ENCODE measurements at places on chromosomes 11 and 22.

GRCh38 chr11:102400603-102401002, 52.0 kb downstream of the TMEM123 start:
- no peak for DNase-seq

DNA sequence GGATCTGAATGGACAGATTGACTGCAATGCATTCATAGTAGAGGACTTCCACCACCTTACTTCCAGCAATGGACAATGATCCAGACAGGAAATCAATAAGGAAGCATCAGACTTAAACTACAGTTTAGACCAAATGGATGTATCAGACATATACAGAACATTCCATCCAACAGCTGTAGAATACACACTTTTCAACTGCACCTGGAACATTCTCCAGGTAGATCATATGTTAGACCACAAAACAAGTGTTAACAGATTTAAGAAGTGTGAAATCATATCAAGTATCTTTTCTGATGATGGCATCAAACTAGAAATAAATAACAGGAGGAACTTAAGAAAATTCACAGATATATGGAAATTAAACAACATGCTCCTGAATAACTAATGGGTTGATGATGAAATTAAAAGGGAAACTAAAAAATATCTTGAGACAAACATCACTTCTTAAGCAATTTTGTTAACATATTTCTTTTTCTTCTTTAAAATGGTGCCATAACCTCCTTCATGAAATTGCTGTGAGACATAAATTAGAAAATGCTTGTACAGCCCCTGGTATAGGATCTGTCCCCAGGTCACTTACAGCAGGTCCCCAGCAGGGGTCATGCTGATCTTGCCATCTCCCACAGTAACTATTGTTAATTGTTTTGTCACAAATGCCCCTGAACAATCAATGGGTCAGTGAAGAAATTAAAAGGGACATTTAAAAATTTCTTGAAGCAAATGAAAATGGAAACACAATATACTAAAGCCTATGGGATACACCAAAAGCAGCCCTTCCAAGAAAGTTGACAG, 100.0 kb upstream of the OR4B1 start:
- no peak for DNase-seq

DNA sequence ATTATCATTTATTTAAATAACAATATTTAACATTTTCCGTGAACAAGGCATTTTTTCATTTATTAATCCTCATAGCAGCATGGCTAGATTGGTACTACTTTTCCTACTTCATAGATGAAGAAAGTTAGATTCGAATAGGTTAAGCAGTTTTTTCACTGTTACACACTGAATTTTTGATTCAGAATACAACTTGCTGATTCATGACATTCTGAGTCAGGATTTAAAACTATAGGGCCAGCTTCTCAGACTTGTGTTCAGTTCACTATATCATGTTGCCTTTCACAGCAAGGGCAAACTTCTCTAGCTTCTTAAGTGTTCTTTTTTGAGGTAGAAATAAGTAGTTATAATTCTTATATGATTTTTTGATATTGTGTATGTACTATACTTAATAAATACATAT, 31.5 kb downstream of the CYP2R1 start:
- DNase-seq = no peak

- no peak for DNase-seq
Observed at GRCh38 chr22:22125579-22126468, 118.8 kb upstream of the VPREB1 start.

DNA sequence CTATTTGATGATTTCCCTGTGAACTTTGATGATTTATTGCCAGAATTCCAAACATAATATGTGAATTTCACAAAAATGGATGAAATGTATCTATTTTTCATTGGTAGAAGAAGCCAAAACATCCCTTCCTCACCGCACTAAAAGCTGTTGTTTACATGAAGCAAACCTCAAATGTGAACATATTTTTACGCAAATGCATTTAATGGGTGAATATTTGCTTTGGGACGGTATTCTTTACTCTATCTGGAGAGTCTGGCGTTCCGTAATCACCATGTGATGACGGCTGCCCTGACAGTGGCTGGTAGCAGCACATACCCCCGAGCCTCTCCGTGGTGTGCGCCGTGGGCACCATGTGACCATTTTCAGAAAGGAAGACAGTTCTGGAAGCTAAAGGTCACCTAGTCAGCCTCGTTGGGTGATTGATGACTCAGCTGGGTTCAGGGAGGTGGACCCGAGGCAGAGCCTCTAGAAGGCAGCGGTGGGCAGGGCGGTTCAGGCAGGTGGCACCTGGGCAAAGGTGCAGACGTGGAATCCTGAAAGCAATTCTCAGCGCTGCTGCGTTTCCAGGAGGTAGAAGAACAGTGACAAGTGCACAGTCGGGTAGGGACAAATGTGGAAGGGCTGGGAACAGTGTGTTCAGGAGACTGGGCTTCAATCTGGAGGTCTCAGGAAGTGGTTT, 45.3 kb downstream of the PPARA start:
- no peak for DNase-seq

GRCh38 chr11:7451520-7451919, 33.8 kb upstream of the OLFML1 start:
- DNase-seq = no peak

DNA sequence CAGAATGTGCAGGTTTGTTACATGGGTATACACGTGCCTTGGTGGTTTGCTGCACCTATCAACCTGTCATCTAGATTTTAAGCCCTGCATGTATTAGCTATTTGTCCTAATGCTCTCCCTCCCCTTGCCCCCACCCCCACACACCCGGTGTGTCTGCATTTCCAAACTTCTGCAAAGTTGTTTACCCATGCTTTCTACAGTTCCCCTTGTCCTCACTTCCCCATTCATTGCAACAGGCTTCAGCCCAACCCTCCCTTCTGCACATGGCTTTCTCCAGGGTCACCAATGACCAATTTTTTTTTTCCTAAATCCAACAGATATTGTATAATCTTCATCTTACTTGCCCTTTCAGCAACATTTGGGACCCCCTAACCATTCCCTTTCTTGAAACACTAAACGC, 32.0 kb upstream of the NUP50 start:
- no peak for DNase-seq

- no peak for DNase-seq
Observed at GRCh38 chr11:92349486-92350156, 125.0 kb downstream of the FAT3 start.

Measured in stimulated activated CD4-positive, alpha-beta T cell treated with anti-CD3 and anti-CD28 coated beads, Interleukin-12 subunit alpha, Interleukin-12 subunit beta, amount 100 ng/mL, for 24 hours (primary cell).